Nephron progenitor cell (in vitro differentiated cells): ENCODE measurements at places on chromosomes 1 and 21.

GRCh38 chr1:15836772-15837669 is 10.5 kb upstream of the SPEN start:
- no peak for DNase-seq
- peaks cover 20% of the 10 kb centered on the region for H3K4me1 ChIP-seq
- H3K36me3 ChIP-seq: peaks cover 16% of the 10 kb centered on the region
- H3K27ac ChIP-seq: no peak overlapping the region
- peaks cover 8% of the 10 kb centered on the region for H3K27me3 ChIP-seq

DNA sequence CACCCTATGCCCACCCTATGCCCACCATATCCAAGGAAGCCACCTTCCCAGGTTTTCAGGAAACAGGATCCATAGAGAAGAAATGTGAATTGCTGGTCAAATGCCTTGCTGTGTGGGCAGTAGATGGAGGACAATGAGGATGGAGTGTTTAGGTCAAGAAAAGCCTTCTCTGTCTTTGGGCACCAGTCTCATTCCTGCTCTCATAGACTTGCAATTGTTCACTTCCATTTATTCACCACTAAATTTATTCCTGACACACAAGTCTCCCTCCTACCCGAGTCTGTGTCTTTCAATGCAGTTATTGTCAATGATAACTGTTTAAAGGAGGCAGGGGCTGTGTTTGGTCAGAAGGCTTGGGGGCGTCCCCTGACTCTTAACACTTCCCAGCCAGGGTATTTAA is 48.0 kb upstream of the ITPKB start:
- no peak for DNase-seq
- no peak overlapping the region for H3K4me3 ChIP-seq
- H3K4me1 ChIP-seq: peaks cover 16% of the 10 kb centered on the region
- no peaks in the 10 kb centered on the region for H3K36me3 ChIP-seq
- peaks cover 11% of the 10 kb centered on the region for H3K27me3 ChIP-seq
- H3K27ac ChIP-seq: no peak overlapping the region

DNA sequence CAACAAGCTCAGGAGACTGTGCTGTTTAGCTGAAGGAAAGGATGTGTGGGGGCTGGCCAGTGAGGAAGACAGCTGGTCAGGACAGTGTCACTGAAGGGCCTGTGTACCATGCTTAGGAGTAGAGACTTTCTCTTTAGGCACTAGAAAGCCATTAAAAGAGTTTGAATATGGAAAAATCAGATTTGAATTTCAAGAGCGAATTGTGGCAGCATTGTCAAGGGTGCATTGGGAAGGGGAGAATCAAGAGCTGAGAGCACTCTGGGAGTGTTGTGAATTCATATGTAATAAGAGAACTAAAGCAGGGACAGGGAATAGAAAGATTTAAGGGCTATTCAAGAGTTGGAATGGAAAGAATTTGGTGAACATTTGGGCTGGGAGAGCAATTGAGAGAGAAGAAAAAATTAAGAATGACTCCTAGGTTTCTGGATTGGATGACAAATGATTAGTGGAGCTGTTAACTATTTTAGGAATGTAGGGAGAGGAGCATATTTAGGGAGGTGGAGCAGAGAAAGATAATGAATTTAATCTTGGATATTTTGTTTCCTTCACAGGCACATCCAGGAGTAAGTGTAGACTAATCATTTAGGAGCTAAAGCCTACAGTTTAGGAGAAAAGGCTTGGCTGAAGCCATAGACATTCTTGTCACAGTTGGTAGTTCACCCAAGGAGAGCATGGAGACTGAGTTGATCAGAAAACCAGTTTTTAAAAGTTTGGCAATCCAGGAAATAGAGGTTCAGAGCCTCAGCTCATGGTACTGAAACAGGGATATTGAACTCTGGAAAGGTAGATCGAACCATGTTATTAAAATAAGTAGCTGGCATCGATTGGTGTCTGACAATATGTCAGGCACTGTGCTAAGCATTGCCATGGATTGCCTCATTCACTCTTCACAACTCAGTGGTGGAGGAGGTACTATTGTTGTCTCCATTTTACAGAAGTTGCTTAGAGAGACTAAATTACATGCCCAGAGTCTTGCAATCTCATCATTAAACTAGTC is 23.1 kb upstream of the TOR3A start:
- no peak for DNase-seq
- peaks cover 68% of the 10 kb centered on the region for H3K36me3 ChIP-seq
- peaks cover 15% of the 10 kb centered on the region for H3K4me1 ChIP-seq

DNA sequence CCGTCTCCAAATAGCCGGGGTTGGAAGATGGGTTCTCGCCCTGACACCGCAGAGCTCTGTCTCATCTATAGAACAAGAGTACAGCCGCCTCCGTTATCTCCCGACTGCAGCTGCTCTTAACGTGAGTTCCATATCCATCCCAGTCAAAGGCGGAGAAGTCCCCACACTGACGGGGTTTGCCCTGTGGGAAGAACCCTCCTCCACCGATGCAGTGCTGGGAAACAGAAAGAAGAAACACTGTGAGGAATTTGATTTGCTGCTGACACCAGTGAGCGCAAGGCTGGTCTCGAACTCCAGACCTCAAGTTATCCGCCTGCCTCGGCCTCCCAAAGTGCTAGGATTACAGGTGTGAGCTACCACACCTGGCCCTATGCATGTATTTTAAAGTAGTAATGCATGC is 9.5 kb downstream of the ITLN2 start:
- H3K4me1 ChIP-seq: peaks cover 36% of the 10 kb centered on the region
- H3K4me3 ChIP-seq: no peak overlapping the region
- H3K27ac ChIP-seq: no peak overlapping the region
- H3K36me3 ChIP-seq: no peaks in the 10 kb centered on the region
- peaks cover 3% of the 10 kb centered on the region for H3K27me3 ChIP-seq
- no peak for DNase-seq

- H3K4me1 ChIP-seq: peaks cover 4% of the 10 kb centered on the region
- H3K36me3 ChIP-seq: peaks cover under 1% of the 10 kb centered on the region
- no peaks in the 10 kb centered on the region for H3K27me3 ChIP-seq
- H3K27ac ChIP-seq: no peak overlapping the region
- no peak for DNase-seq
These were observed 25.5 kb downstream of the MAN1A2 start for GRCh38 chr1:117392771-117393170.

GRCh38 chr1:200338451-200338850 is 71.4 kb downstream of the ZNF281 start:
- no peak for DNase-seq
- no peak overlapping the region for H3K4me3 ChIP-seq
- peaks cover 3% of the 10 kb centered on the region for H3K27me3 ChIP-seq
- H3K27ac ChIP-seq: no peak overlapping the region
- no peaks in the 10 kb centered on the region for H3K36me3 ChIP-seq
- H3K4me1 ChIP-seq: peaks cover 37% of the 10 kb centered on the region

DNA sequence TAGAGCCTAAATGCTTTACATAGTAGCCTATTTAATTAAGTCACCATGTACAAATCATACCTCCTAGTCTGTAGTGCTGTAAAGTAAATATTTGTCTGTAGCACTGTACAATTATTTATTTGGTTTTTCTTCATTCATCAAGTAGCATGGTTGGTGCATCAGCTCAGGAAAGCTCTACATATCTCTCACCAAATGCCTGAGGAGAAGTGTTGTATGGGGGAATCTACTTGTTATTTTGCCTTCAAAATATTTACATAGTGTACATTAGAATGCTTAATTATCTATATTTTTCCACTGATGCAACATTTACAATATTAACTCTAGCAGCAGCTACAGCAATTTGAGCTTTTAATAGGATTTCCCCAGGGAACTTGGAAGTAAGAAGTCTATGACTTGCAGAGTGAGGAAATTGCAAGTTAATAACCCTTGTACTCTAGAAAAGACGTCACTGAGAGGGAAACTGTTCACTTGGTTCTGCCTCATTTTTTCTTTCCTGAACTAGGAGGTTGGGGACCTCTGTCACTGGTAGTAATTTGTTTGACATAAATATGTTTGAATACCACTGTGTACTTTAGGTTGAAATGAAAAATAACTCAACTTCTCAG is 207.4 kb downstream of the PDE4B start:
- H3K4me1 ChIP-seq: no peaks in the 10 kb centered on the region
- no peak overlapping the region for H3K4me3 ChIP-seq
- H3K27me3 ChIP-seq: peaks cover 31% of the 10 kb centered on the region
- DNase-seq: no peak

DNA sequence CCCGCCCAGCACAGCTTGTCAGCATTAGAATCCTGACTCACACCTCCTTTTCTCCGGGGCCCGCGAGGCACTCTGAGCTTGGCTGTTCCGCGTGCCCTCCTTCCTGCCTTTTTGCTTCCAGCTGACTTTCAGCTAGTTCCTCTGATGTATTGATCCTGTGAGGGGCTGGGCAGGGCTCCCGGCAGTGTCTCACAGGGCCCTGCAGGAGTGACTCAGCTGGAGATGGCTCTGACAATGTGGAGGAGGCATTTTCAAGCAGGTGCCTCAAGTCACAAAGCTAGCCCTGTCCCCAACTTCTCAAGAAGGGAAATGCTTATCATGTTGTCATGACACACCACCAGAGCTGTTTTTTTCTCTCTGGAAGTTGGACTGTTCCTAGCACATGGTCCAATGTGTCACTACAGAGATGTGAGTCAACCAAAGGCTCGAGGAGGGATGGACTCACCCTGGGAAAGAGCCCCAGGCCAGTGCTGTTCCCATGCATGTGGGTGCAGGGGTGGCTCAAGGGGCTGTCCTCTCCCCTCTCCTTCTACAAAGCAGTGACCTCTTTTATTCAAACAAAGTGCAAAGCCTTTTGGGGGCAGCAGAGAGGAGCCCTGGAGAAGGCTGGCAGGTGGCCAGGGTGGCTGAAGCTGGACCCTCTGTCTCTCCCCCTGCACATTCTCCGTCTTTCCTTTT is 30.6 kb downstream of the SYT6 start:
- peaks cover 56% of the 10 kb centered on the region for H3K4me1 ChIP-seq
- H3K4me3 ChIP-seq: no peak overlapping the region
- H3K27me3 ChIP-seq: peaks cover 4% of the 10 kb centered on the region
